Effector memory CD8-positive, alpha-beta T cell (primary cell): ENCODE measurements at places on chromosomes 5 and 9.

GRCh38 chr5:33968211-33969005 is 16.1 kb downstream of the SLC45A2 start:
- DNase-seq, result no peak
- H3K36me3 ChIP-seq, result no peaks in the 10 kb centered on the region
- no peak overlapping the region for H3K4me3 ChIP-seq
- H3K4me1 ChIP-seq, result peaks cover 4% of the 10 kb centered on the region

- peak overlapping the region; percentile 90 for H3K27ac ChIP-seq
- no peak for DNase-seq
- H3K4me3 ChIP-seq, result peak overlapping the region; percentile 87
- H3K4me1 ChIP-seq, result peaks cover 27% of the 10 kb centered on the region
Measured at GRCh38 chr5:72308853-72309191, 11.2 kb downstream of the MRPS27 start.

GRCh38 chr9:7676609-7677156 is 122.9 kb downstream of the DMAC1 start:
- no peaks in the 10 kb centered on the region for H3K27me3 ChIP-seq
- H3K4me3 ChIP-seq, result no peak overlapping the region
- H3K4me1 ChIP-seq, result no peaks in the 10 kb centered on the region
- DNase-seq, result no peak
- H3K36me3 ChIP-seq, result no peaks in the 10 kb centered on the region
- H3K27ac ChIP-seq, result no peak overlapping the region

DNA sequence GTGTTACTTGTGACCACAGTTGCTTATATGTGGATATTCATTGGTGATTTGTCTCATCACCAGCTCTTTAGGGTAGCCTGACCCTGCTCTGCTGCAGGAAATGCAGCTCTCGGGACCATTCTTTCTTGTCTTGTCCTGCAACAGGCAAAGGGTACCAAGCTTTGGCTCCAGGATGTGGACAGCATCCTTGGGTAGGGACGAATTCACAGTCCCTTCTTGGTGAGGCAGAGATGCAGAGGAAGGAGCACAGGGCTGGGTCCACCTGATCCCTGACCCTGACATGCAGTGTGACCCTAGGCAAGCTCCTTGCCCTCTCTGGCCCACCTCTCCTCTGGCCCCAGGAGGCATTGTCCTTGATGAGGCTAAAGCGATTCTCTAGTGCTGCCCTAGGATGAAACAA is 37.0 kb upstream of the SYNPO start:
- no peak overlapping the region for H3K27ac ChIP-seq
- no peaks in the 10 kb centered on the region for H3K4me1 ChIP-seq
- no peak overlapping the region for H3K4me3 ChIP-seq
- no peaks in the 10 kb centered on the region for H3K36me3 ChIP-seq
- no peak for DNase-seq

DNA sequence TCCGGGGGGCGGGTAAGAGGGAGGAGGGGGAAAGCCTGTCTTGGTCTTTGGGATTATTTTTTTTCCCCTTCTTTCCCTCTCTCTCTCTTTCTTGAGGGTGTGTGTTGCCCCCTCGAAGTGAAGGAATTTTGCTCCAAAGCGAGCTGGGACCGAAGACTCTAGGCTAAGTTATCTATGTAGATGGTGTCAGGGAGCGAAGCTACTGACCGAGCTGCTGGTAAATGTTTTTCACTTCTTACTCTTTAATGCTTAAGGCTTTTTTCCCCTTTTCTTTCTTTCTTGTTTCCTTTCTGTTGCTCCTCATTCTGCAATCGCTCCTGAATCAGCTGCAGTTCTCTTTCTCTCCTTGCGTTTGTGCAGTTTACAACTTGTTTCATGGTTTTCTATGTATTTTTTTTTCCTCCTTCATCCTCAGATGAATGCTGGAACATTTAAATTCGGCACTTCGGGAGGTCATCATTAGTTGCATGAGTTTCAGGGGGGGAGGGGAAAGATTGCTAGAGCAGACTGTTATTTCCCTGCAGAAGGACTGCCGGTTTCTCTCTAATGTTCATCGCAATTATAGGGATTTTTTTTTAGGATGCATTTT is 1312.0 kb upstream of the WWC1 start:
- H3K4me3 ChIP-seq, result no peak overlapping the region
- DNase-seq, result no peak
- H3K4me1 ChIP-seq, result no peaks in the 10 kb centered on the region
- no peaks in the 10 kb centered on the region for H3K36me3 ChIP-seq
- H3K27ac ChIP-seq, result no peak overlapping the region

DNA sequence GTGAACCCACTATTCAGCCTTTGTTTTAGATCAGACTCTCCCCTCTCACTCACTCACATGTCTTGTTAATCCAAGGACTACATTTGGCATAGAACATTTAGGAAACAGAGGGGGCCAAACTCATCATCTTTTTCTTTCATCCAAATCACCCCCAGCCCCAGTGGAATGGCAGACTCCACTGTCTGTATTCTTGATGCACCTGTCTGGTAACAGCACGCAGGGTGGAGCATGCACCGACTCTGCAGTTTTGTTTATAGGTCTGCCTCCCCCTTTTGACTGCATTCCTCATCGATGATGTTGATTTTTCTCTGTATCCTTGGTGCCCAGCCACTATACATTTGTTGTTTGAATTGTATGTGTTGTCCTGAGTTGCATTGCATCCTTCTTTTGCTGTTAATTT is 66.0 kb downstream of the ANGPTL2 start:
- peak overlapping the region; percentile 25 for H3K27ac ChIP-seq
- no peaks in the 10 kb centered on the region for H3K27me3 ChIP-seq
- H3K4me3 ChIP-seq, result no peak overlapping the region
- no peaks in the 10 kb centered on the region for H3K36me3 ChIP-seq
- no peak for DNase-seq
- H3K4me1 ChIP-seq, result peaks cover 16% of the 10 kb centered on the region

DNA sequence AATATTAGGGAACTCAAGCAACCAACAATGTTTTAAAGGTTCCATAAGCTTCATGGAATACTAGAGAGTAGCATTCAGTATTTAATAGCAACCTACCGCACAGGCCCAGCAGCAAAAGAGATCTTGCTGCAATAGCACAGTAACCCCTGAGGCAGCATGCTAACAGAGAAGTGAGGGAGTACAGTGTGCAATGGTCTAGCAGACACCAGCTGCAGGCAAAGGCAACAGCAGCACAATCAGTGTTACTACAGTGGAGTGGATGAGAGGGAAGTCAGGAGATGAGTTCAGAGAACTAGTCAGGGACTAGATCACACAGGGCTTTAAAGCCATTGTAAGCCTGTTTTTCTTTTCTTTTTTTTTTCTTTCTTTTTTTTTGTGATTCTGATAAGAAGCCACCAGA is 2.8 kb downstream of the TICAM2 start:
- no peak overlapping the region for H3K4me3 ChIP-seq
- DNase-seq, result no peak
- no peaks in the 10 kb centered on the region for H3K27me3 ChIP-seq
- no peak overlapping the region for H3K27ac ChIP-seq
- H3K4me1 ChIP-seq, result peaks cover 13% of the 10 kb centered on the region

DNA sequence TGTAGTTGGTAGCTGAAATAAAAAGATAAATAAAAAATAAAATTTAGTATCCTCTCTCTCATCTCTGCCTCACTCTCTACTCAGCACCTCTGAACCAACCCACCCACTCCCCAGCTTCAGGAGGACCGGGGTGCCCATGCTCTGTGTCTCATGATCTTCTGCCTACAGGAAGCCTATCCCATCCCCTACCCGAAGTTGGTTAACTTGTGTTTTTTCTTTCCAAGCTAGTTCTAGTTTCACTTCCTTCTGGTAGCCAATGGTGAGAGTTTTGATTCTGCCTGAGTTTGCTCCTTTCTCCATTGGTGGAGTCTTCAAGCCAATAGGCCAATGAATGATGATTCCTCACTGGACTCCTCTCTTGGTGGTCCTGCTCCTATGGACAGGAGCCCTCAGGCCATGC is 32.1 kb downstream of the SNX24 start:
- no peak overlapping the region for H3K27ac ChIP-seq
- H3K4me3 ChIP-seq, result no peak overlapping the region
- peaks cover 5% of the 10 kb centered on the region for H3K4me1 ChIP-seq
- H3K27me3 ChIP-seq, result no peaks in the 10 kb centered on the region

DNA sequence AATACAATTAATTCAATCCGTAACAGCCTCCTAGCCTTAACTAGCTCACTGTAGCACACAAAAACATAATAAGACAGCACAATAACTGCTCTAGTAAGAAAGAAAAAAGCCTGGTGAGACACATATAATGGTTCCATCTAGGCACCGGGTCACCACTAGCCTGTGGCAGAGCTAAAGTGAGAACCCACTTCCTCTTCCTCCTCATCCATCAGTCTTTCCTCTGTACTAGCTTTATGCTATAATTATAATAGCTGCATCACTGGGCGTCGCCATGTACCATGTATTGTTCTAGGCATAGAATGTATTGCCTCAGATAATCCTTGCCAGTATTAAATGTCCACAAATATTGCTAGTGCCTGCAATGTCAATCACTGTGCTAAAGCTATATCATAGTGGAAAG is 23.1 kb downstream of the ADRB2 start:
- DNase-seq, result peak; percentile 62
- H3K4me3 ChIP-seq, result peak overlapping the region; percentile 89
- no peaks in the 10 kb centered on the region for H3K27me3 ChIP-seq
- H3K36me3 ChIP-seq, result peaks cover 16% of the 10 kb centered on the region
- peak overlapping the region; percentile 99 for H3K27ac ChIP-seq
- H3K4me1 ChIP-seq, result peaks cover 95% of the 10 kb centered on the region

GRCh38 chr5:135498637-135498995 is 37.1 kb downstream of the NEUROG1 start:
- no peak overlapping the region for H3K27ac ChIP-seq
- H3K4me3 ChIP-seq, result no peak overlapping the region
- no peak for DNase-seq
- H3K27me3 ChIP-seq, result peaks cover 75% of the 10 kb centered on the region
- H3K36me3 ChIP-seq, result no peaks in the 10 kb centered on the region

GRCh38 chr9:86128235-86128822 is 29.0 kb upstream of the GOLM1 start:
- no peaks in the 10 kb centered on the region for H3K36me3 ChIP-seq
- H3K27me3 ChIP-seq, result peaks cover 1% of the 10 kb centered on the region

GRCh38 chr5:158506648-158507047 is 593.1 kb downstream of the EBF1 start:
- no peaks in the 10 kb centered on the region for H3K27me3 ChIP-seq
- no peaks in the 10 kb centered on the region for H3K4me1 ChIP-seq
- peaks cover 2% of the 10 kb centered on the region for H3K36me3 ChIP-seq
- no peak for DNase-seq

GRCh38 chr9:130936285-130937117 is 2.5 kb downstream of the FIBCD1 start:
- peaks cover 3% of the 10 kb centered on the region for H3K36me3 ChIP-seq
- H3K27me3 ChIP-seq, result peaks cover 62% of the 10 kb centered on the region
- no peak overlapping the region for H3K27ac ChIP-seq
- DNase-seq, result no peak
- H3K4me3 ChIP-seq, result peak overlapping the region; percentile 6

DNA sequence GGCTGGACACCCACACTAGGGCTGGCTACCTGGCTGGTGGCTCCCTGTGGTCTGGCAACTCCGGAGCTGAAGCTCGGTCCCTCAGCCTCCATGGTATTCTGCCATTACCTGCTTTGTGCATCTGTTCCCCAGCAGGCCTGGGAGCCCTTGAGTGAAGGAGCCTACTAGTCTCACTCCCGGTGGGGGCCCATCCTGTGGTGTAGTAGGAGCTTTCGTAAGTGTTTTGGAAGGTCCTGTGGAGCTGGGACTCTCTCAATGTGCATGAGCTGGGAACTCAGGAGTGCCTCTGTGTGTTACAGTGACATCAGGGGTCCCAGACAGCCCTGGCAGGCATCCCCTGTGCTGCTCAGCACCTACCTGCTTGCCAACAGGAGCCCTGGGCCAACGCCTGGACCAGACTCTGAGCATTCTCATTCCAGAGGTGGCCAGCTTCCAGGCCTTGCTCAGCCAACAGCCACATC is 267.1 kb downstream of the GADD45G start:
- DNase-seq, result no peak
- no peaks in the 10 kb centered on the region for H3K4me1 ChIP-seq
- H3K36me3 ChIP-seq, result no peaks in the 10 kb centered on the region
- no peaks in the 10 kb centered on the region for H3K27me3 ChIP-seq
- H3K4me3 ChIP-seq, result no peak overlapping the region

- H3K27me3 ChIP-seq, result peaks cover 5% of the 10 kb centered on the region
- H3K27ac ChIP-seq, result no peak overlapping the region
- H3K36me3 ChIP-seq, result no peaks in the 10 kb centered on the region
- no peak overlapping the region for H3K4me3 ChIP-seq
- no peak for DNase-seq
Measured at GRCh38 chr9:109537288-109537687, 39.2 kb upstream of the PTPN3 start.

GRCh38 chr9:125829743-125830142 is 82.6 kb downstream of the PBX3 start:
- peak overlapping the region; percentile 84 for H3K27ac ChIP-seq
- peak overlapping the region; percentile 76 for H3K4me3 ChIP-seq
- H3K4me1 ChIP-seq, result peaks cover 4% of the 10 kb centered on the region
- peak; percentile 33 for DNase-seq
- H3K36me3 ChIP-seq, result no peaks in the 10 kb centered on the region

DNA sequence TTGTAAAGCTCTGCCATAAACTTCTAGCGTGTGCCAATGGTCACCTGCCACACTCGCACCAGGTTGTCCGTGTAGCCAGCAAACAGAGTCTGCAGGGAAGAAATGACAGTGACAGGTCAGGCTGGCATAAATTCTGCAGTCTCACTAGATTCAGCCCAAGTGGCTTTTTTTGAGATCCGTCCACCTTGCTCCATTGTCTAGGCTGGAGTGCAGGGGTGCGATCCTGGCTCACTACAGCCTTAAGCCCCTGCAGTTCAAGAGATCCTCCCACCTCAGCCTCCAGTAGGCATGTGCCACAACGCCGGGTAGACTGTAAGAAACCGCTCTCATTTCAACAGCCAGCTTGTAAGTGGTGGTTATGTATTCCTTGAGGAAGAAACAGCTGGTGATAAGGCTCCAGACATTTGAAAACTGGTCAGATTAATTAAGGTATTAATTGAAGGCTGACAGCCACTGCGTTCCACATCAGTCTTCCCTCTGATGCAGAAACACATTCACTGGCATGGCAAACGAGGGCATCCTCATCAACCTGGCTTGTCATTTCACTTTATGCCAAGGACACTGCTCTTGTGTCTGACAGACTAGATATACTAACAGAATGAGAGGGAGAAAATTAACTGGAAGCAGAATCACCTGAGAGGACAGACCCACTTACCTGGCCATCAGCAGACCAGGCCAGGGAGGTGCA is 6.6 kb downstream of the RACK1 start:
- DNase-seq, result no peak
- no peak overlapping the region for H3K4me3 ChIP-seq
- H3K36me3 ChIP-seq, result peaks cover 86% of the 10 kb centered on the region
- no peak overlapping the region for H3K27ac ChIP-seq
- no peaks in the 10 kb centered on the region for H3K27me3 ChIP-seq
- peaks cover 26% of the 10 kb centered on the region for H3K4me1 ChIP-seq

GRCh38 chr9:134434894-134435506 is 108.7 kb downstream of the RXRA start:
- DNase-seq, result no peak
- H3K27me3 ChIP-seq, result no peaks in the 10 kb centered on the region
- H3K36me3 ChIP-seq, result peaks cover 4% of the 10 kb centered on the region
- peaks cover 3% of the 10 kb centered on the region for H3K4me1 ChIP-seq
- no peak overlapping the region for H3K27ac ChIP-seq
- no peak overlapping the region for H3K4me3 ChIP-seq

GRCh38 chr5:181219262-181220177 is 3.6 kb upstream of the TRIM41 start:
- H3K4me1 ChIP-seq, result peaks cover 55% of the 10 kb centered on the region
- peaks cover 78% of the 10 kb centered on the region for H3K36me3 ChIP-seq
- DNase-seq, result no peak
- peak overlapping the region; percentile 57 for H3K4me3 ChIP-seq

GRCh38 chr9:29750062-29750461 is 2176.8 kb upstream of the C9orf72 start:
- H3K4me1 ChIP-seq, result no peaks in the 10 kb centered on the region
- no peaks in the 10 kb centered on the region for H3K36me3 ChIP-seq
- H3K4me3 ChIP-seq, result no peak overlapping the region
- DNase-seq, result no peak
- H3K27ac ChIP-seq, result no peak overlapping the region
